Left ventricle myocardium superior (tissue), 1 donor: ENCODE measurements at places on chromosomes 3 and 15. TPM values are rescaled to one million over a fixed set of nuclear protein-coding genes. Genes with fewer than 3 reads are reported as not detected.

- no peak for DNase-seq
Observed at GRCh38 chr3:55272031-55272645, 215.0 kb downstream of the WNT5A start.

Gene CCDC54
- total RNA-seq: not detected

DNA sequence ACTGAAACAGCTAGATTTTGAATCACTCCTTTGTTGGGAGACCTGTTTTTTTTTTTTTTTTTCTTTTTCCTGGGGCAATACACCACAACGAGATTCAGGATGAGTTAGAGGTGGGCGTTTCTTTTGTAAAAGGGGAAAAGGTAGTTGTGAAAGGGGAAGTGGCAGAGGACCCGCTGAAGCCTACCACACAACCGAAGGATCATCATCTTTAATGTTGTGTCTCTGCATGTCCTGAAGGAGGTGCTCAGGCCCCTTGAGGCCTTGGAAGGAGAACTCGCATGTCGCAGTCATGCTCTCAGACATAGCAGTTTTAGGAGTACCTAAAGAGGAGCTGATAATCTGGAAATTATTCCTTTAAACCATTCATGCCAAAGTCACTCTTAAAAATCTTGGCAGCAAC lies 137.9 kb upstream of the LRIG1 start:
- no peak for DNase-seq

- DNase-seq: no peak
Observed at GRCh38 chr3:43353923-43354670, 67.8 kb downstream of the SNRK start.

DNA sequence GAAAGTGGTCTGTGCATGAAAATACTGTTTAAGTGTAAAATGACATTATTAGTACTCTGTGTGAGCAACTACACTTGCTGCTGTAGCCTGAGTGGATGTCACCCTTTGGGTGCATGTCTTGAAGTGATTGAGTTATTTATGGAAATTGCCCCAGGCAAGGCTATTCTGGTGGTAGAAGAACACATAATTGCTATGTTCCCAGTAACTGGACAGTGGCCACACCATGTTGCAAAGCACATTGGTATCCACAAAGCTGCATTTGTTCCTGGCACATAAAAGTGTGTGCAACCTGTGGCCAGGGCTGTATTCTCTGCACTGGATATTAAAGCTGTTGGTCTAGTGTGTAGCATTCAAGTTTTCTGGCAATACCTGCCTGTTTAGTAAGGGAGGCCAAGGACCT lies 23.8 kb downstream of the MTMR14 start:
- DNase-seq: no peak

DNA sequence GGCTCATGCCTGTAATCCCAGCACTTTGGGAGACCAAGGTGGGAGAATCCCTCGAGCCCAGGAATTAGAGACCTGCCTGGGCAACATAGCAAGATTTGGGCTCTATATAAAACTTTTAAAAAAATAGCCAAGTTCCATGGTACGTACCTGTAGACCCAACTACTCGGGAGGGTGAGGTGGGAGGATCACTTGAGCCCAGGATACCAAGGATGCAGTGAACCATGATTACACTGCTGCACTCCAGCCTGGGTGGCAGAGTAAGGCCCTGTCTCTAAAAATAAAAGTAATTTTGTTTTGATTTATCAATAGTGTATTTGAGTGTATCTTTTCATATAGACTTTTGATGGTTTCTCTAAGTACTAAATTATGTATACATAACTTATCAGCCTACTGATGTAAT lies 63.1 kb downstream of the LSM3 start:
- no peak for DNase-seq

DNA sequence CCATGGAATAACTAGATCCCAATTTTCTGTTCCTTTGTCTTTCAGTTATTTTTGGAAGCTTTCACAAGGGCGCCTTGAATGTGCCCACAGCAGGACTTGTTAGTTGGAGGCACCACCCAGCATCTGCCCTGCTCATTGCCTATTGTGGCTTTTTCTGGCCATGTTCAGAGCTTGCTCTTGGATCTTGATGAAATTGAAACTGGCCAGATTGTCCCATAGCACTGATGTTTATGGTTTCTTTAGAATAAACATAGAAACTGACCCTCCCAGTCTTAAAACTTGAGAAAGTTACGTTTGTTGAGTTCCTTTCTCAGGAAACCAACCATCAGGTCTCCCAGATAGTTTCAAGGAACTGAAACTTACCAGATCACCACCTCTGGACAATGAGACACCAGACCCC lies 474.7 kb downstream of the IL5RA start:
- DNase-seq: no peak

- no peak for DNase-seq
Observed at GRCh38 chr3:109268181-109268580, 48.1 kb downstream of the DPPA2 start.

GRCh38 chr3:178512647-178513046 lies 23.6 kb upstream of the KCNMB2 start:
- no peak for DNase-seq

Gene MASP1
- total RNA-seq: 51.9 TPM

DNA sequence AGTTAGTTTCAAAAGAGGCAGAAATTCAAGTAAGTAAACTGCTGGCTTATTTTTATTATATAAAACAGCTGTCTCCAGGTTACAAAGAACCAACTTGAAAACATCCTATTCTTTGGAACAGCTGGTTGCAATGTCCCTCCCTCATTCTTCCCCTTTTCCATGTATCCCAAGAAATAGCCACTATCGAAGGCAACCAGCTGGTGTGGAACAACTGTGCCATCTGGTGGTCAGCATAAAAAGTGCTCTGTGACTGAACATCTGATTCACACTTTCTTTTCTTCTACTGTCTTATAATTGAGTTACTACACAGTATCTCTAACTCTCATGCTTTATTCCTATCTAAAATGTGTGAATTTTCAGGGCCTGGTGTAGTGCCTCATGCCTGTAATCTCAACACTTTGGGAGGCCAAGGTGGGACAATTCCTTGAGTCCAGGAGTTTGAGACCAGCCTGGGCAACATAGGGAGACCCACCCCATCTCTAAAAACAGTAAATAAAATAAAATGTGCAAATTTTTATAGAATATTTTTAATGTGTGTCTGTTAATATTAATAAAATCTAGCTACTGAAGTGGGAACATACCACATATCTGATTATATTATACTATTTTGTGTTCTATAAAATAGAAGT lies 9.6 kb downstream of the OSBPL11 start:
- DNase-seq: no peak

Gene CFAP20DC
- total RNA-seq: 0.22 TPM

DNA sequence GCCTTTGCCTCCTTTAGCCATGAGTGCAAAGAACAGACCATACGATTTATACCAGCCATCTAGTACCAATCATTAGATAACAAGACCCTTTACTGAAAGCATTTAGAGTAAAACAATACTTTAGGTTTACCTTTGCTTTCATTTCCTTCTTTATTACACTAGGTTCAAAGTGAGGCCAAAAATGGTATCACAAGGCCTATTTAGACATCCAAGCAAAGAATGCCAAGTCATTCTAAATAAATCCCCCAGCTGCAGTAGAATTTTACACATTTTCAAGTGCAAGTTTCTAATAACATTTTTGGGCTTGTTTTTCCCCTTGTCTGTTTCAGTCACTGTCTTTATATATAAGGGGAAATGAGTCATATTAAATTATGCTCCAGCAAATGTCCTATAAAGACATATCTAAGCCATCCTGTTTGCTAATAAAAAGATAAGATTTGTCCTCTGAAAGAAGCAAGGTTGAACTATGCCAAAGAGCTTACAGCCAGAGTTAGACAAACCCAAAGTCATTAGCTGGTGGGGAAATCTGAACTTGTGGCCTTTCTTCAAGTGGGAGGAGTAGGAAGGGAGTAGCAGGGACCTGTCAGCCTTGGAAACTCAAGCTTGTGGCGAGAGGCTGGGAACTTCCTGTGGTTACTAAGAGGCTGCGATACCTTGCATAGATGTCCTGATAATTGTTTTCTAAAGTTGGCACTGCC lies 232.7 kb downstream of the MECOM start:
- no peak for DNase-seq

DNA sequence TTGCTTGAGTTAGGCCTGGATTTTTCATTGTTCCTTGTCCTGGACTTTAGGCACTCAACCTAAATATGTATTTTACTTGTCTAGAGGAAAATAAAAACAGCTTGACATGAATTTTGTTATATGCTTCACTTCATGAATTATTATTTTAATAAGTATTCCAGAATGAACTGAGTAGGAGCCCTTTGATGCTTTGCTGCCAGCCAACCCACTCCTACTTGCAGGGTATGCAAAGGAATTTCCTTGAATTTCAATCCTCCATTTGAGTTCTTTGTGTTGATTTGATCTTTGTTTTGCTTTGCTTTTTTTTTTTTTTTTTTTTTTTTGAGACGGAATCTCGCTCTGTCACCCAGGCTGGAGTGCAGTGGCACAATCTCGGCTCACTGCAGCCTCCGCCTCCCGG lies 11.6 kb downstream of the ARL6IP5 start:
- DNase-seq: no peak

Gene TRPM7
- 31.4 TPM for total RNA-seq

GRCh38 chr3:98519351-98519750 lies 3.4 kb downstream of the CLDND1 start:
- DNase-seq: no peak

DNA sequence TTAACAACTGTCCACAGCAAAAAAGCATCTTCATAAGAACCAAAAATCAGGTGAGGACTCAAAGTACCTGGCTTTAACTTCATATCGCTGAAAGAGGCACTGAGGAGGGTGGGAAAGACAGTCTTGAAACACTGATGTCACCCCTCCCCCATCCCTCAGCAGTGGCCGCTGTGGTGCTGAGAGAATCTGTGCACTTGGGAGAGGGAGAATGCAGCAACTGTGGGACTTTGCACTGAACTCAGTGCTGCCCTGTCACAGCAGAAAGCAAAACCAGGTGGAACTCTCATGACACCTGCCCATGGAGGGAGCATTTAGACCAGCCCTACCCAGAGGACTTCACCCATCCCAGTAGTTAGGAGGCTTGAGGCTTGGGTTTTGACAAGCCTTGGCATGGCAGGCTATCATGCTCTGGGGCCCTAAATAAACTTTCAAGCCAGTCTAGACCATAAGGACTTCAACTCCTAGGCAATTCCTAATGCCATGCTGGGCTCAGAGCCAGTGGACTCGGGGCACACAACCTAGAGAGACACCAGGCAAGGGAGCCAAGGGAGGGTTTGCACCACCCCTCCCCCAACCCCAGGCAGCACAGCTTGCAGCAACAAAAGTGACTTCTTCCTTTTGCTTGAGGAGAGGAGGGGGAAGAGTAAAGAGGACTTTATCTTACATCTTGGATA lies 6.1 kb upstream of the ZSCAN2 start:
- no peak for DNase-seq

Gene SEMA3B
- 20.6 TPM for total RNA-seq

DNA sequence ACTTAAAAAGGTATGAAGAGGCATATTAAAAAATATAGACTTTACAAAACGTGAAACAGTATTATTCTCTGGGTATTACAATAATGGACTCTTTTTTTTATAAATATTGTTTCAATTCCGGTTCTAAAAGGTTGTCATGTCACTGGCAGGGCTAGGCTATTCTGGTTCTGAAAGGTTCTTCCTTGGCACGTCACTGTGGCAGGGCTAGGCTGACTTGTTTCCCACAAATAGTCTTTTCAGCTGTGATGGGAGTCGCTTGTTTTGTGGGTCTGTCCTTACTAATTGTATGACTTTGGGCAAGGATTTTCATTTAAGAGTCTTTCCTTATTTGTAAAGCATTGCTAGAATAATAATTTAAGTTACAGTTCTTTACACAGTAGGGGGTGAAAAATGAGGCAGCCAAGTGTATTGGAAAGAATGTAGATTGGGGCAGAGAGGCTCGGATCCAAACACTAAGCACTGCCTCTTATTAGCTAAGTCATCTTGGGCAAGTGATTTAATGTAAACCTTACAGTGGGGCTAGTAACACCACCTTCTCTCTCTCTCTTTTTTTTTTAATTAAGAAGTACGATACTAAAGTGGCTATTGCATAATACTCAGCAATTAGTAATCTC lies 12.4 kb upstream of the MELTF start:
- DNase-seq: no peak

- DNase-seq: no peak
Observed at GRCh38 chr15:73075160-73075859, 23.0 kb downstream of the NEO1 start.

Gene KLF15
- 28.5 TPM for total RNA-seq

DNA sequence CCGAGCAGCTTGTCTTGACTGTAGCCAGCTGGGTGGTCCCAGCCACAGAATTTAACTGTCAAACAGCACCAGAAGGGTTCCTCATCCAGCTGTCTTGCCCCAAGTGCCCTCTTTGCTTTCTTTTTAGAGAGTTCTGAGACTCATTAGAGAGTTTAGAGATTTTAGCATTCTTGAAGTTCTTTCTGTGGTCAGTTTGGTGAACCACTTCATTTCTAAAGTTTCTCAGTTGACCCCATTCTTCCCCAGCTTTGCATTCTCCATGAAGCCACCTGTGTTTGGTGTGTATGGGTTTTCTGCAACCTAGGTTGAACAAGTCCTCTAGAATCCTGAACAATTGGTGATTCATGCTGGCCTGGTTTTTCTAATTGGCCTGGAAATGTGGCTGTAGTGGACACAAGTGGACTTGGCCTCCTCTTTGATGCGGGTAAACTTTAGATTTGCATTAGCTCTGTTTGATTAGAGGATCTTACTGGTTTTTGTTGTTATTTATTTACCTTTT lies 33.7 kb downstream of the FLNB start:
- DNase-seq: no peak

- no peak for DNase-seq
Observed at GRCh38 chr3:40869939-40870338, 329.4 kb upstream of the CTNNB1 start.

Gene GRM2
- 0.07 TPM for total RNA-seq

- no peak for DNase-seq
Observed at GRCh38 chr3:188948997-188949389, 222.8 kb upstream of the TPRG1 start.

GRCh38 chr15:62559381-62559733 lies 394.3 kb upstream of the C2CD4B start:
- DNase-seq: no peak

DNA sequence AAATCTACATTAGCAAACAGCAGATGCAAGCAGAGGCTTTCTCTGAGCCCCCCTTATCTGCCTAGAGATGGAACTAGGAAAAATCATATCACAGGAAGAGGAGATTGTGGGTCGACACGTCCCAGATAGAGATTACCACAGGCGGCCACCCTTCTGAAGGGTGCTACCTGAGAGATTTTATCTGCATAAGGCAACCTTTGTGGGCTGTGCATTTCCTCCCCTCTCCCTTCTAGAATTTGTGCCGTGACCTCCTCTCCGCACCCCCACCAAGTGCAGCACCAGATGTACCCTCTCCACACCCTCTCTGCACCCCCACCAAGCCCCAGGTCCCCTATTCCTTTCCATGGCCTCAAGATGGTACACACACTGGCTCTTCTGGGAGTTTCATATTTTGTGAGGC lies 27.4 kb downstream of the METTL6 start:
- DNase-seq: no peak

DNA sequence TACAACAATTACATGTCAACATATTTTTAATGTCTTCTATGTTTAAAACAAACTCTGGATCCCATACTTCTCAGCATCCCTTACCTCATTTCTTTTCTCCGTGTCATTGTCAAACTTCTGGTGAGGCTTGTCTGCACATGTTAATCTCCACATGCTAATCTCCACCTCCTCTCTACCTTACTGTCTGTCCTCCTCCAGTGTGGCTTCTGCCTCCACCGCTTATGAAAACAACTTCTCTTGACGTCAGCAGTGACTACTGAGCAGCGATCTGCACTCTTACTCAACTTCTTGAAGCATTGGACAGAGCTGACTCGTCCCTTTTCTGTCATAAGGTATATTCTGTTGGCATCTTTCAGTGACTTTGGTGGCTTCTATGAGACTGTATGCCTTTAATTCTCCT lies 338.2 kb upstream of the THRB start:
- DNase-seq: no peak

- DNase-seq: no peak
Observed at GRCh38 chr3:102505542-102505941, 70.7 kb downstream of the ZPLD1 start.
